ENCODE measurements at places on chromosomes 3 and 15. TPM values are rescaled to one million over a fixed set of nuclear protein-coding genes. Genes with fewer than 3 reads are reported as not detected.

Gene SEMA6D
- total RNA-seq: 8.7 TPM

Gene FOXP1
- total RNA-seq: 70.5 TPM

Gene GMNC
- total RNA-seq: not detected

Gene CTXN2
- not detected for total RNA-seq

Gene NTRK3
- total RNA-seq: 13.5 TPM

Gene CKMT1A
- not detected for total RNA-seq

Gene GADL1
- total RNA-seq: not detected

Gene CALML4
- 5.7 TPM for total RNA-seq

Measured in subcutaneous adipose tissue (tissue), 4 donors.